ENCODE measurements at places on chromosomes 12 and 14.

DNA sequence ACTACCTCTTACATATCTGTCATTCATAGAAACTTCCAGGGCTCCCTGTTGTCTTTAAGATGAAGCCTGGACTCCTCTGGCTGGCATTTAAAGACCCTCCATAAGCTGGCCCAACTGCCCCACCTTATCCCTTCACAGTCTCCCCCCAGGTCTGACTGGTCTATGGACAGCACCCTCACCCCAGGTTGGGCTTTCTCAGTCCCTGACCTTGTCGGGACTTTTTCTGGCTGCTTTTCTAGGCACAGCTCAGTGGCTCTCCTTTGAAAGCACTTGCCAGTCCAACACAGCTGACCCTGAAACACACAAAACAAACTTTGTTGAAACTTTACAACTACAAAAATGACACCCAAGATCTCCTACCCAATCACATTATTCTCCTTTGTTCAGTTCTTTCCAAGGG, 13.9 kb upstream of the MYH7 start:
- DNase-seq: no peak

- DNase-seq: no peak
Measured at GRCh38 chr12:67394550-67394949, 125.4 kb downstream of the CAND1 start.

- DNase-seq: no peak
Measured at GRCh38 chr12:15769586-15769985, 19.6 kb downstream of the EPS8 start.

- no peak for DNase-seq
Measured at GRCh38 chr12:89476904-89477595, 47.5 kb downstream of the GALNT4 start.

- no peak for DNase-seq
Measured at GRCh38 chr12:27183342-27183741, 60.7 kb upstream of the STK38L start.

DNA sequence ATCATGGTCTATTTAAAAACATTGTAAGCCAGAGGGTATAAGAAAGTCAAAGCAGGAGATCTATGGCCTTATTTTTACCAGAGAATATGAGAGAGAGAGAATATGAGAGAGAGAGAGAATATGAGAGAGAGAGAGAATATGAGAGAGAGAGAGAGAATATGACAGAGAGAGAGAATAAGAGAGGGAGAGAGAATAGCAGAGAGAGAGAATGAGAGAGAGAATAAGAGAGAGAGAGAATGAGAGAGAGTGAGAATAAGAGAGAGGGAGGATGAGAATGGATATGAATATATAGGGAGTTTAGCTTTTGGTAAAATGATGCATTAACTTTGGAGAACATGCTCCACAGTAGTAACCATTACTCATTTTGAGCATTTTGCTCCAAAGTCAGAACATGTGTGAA, 48.0 kb upstream of the ALG10B start:
- DNase-seq: no peak

All from CMK (cell line).